ENCODE measurements at places on chromosomes 11 and 22. TPM values are rescaled to one million over a fixed set of nuclear protein-coding genes. Genes with fewer than 3 reads are reported as not detected.

DNA sequence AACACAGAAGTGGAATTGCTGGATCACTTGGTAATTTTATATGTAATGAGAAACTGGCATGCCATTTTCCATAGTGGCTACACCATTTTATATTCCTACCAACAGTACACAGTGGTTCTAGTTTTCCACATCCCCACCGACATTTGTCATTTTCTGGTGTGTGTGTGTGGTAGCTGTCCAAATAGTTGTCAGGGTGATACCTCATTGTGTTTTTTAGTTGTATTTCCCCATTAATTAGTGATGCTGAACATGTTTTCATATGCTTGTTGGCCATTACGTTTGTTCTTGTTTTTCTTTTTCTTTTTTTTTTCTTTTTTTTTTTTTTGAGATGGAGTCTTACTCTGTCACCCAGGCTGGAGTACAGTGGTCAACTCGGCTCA lies 12.2 kb downstream of the NEU3 start:
- DNase-seq = no peak

The MS4A8 gene
- not detected for total RNA-seq

- no peak for DNase-seq
These were observed 111.6 kb downstream of the MIAT start for GRCh38 chr22:26768952-26769351.

The PNPLA5 gene
- total RNA-seq = not detected

DNA sequence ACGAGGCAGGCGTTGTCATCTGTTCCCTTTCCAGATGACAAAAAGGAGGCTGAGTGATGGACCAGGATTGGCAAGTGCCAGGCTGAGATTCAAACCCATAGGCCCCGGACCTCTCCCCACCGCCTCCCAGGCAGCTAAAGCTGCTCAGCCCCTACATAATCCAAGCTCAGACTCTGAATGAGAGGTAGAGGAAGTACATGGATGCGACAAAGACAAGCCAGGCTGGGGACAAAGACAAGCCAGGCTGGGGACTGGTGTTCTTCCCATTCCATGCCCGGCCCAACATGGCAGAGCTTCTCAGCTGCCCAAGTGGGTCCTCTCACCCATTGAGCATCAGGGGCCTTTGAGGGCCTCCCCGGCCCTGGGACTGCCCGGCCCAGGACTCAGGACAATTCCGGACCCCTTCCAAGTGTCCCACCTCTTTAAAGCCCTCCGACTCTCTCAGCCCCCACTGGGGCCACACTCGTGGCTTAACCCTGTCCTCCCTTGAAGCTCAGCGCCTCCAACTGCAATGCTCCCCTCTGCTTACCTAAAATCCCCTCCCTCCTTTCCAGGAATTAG lies 4.8 kb downstream of the MFNG start:
- no peak for DNase-seq

The GTSE1 gene
- total RNA-seq = 21.5 TPM

The DEUP1 gene
- total RNA-seq = not detected

The MEI1 gene
- not detected for total RNA-seq

The OR2AG1 gene
- not detected for total RNA-seq

GRCh38 chr22:39718921-39719475 lies 148.4 kb downstream of the CACNA1I start:
- DNase-seq = no peak

DNA sequence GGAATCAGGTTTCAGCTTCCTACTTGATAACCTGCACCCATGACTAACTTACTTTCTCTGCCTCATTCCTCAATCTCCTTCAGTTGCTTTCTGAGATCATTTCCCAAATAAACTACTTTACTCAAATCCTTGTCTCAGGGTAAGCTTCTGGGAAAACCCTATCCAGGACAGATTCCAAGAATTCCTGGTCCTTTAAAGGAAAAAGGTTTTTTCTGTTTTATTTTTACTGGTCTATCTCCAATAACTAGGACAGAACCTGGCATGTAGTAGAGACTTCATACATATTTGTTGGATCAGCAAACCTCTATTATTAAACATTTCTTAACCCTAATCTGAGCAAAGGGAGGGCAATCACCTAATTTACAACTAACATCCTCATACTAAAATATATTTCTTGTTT lies 910.5 kb upstream of the CHORDC1 start:
- DNase-seq = no peak

The TRIM29 gene
- not detected for total RNA-seq

The RASGRP2 gene
- not detected for total RNA-seq

The ZC3H12C gene
- 8.5 TPM for total RNA-seq

DNA sequence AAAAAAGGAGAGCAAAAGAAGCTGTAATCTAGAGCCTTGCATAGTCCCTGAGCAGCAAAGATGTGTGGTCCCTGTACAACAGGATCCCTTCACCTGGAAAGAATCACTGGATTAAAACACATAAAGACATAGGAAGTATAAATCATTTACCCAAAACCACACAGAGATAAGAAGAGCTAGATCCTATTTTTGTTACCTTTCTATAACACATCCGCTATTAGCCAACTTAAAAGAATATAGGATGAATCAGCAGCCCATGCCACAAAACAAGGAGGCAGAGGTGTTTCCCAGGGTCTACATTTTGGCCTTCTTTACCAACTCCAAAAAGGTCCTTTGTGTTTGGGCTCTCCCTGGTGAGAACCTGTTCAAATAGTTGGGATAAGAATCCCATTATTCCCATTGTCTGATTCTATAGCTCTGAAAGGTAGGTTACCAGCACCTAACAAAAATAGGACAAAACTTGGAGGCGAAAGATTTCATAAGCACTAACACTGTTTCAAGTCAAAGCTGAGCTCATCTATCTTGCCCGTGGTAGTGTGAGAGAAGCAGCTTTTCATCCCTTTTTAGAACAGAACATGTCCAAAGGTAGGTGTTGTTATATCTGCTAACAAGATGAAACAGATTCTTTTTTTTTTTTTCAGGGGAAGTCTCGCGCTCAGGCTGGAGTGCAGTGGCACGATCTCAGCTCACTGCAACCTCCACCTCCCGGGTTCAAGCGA lies 26.8 kb downstream of the PAK1 start:
- no peak for DNase-seq

GRCh38 chr11:60570970-60571369 lies 55.8 kb downstream of the MS4A13 start:
- DNase-seq = no peak

GRCh38 chr11:77471558-77472193 lies 2.2 kb downstream of the PAK1 start:
- DNase-seq = no peak

The FOLR1 gene
- not detected for total RNA-seq

Data from RPMI7951 (cell line).